ENCODE measurements at places on chromosomes 12 and 14.

DNA sequence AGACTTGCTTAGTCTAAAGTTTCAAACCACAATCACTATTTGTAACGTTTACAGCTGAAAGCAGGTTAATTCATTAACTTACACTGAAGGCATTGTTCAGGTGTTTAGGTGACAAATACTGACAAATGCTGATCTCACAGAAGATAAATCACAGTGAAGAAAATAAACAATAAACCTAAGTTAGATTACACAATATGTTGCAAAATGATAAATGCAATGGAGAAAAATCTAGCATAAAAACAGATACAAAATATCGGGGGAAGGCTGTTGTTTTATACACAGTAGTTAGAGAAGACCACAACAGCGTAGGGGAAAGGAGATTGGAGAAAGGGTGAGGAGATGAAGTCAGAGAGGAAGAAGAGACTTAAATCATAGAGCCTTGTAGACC lies 3.0 kb downstream of the SCAF11 start:
- peak; percentile 18 for DNase-seq

DNA sequence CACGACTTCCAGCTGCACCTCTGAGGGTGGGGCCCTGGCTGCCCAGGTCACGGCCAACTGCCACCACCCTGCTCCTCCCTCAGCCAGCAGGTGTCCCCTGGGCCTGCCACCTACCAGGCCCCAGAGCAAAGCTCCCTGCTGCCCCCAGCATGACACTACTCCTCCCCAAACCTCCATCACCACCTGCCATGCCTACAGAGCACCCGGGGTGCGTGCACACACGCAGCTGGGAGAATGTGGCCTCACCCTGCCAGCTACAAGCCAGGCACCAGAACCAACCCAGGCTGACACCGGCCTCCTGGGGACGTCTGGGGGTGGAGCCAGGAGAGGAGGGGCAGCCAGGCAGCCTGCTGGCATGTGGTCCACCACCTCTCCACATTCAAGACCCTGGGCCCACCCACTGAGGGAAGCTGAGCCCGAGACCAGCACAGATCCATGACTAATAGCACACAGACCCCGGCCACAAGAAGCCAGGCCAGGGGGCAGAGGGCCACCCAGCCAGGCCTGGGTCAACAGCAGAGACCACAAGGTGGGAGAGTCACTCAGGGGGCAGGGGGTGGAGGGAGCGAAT lies 3.4 kb downstream of the JAG2 start:
- no peak for DNase-seq

DNA sequence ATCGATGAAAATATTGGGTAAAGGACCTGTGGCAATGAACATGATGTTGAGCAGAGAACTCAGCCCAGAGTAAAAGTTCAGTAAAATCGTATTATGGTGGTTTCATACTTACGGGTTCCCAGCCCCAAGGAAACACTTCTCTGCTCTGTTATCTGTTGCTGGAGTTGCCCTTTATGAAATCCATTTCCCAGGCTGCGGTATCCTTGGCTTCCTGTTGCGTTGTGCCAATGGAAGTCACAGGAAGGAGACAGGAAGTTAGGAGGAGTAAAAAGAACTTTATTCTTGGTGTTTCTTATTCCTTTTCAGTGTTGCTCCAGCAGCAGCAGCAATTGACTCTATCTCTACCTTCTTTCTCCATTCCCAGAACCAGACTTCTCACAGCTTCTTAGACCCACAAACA lies 965.2 kb downstream of the VRK1 start:
- no peak for DNase-seq

DNA sequence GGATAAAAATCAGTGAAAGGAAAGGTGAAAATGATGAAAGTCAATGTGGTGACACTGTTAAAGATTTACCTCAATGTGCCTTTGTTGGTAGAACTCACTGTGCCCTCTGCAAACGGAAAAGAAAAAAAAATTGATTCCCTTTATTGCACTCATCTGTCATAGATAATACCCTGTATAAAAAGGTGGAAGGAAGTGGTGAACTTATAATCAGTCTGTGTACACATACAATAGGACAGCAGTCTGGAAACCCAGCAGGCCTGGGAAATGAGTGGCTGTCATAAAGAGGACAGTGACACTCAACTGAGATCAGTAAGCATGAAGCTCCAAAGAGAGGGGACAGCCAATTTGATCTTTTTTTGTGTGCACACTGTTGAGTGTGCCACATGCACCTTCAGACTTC lies 364.7 kb downstream of the NOVA1 start:
- DNase-seq: no peak

GRCh38 chr12:114013575-114014345 lies 47.6 kb upstream of the RBM19 start:
- no peak for DNase-seq

DNA sequence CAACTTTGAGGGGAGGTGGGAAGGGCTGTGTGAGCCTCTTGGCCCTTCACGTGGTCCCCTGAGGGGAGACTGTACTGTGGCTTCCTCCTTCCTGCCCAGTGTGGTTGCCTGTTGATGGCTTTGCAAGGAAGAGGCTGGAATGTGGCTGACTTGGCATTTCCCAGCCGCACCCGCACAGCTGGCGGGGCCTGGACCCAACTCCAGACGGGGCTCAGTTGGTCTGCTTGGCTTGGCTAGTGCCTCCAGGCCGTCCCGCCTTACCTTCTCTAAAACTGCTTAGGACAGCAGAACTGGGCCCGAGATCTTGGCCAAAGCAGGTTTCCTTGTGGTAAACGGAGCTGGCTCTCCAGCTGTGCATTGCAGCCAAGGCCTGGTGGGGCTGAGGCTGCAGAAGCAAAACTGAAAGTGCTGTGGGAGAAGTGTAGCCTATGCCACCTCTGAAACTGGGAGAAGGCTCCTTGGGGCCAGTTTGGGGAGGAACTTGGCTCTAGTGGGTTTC lies 139.5 kb downstream of the SMOC1 start:
- no peak for DNase-seq

GRCh38 chr14:101126731-101127130 lies 223.2 kb upstream of the RTL1 start:
- DNase-seq: no peak

GRCh38 chr12:53890081-53890480 lies 48.5 kb upstream of the HOXC13 start:
- no peak for DNase-seq

- DNase-seq: no peak
These were observed 288.5 kb downstream of the KSR2 start for GRCh38 chr12:117680312-117680711.

DNA sequence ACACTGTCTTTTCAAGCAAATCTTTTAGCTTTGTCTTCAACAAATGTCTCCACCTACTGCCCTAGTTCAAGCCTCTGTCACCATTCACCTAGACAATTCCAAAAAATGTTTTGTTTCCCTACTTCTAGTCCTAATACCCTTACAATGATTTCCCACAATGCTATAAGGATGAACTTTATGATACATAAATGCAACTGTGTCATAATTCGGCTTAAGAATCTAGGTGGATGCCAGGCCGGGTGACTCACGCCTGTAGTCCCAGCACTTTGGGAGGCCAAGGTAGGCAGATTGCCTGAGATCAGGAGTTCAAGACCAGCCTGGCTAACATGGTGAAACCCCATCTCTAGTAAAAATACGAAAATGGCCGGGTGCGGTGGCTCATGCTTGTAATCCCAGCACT lies 20.7 kb upstream of the CREBL2 start:
- no peak for DNase-seq

GRCh38 chr12:91172096-91172495 lies 10.5 kb downstream of the DCN start:
- no peak for DNase-seq

- no peak for DNase-seq
These were observed 614.8 kb downstream of the DIO2 start for GRCh38 chr14:79596551-79596950.

DNA sequence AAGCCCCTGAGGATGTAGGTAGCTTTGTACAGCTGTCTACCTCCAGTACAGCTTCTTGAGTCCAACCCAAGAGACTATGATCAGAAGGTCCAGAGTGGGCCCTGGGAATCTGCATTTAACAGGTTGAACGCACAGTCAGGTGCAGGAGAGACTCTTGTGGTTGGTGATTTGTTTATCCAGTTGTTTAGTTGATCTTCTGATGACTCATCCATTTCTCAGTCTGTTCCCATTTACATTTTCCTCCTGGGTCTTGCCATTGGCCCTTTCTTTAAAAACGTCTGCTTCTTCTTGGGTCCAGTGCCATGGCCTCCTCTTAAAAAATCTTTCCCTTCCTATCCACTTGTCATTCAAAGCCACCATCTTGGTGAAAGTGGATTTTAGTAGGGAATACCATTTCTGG lies 734.2 kb downstream of the MED13L start:
- DNase-seq: no peak

- DNase-seq: no peak
These were observed 100.9 kb downstream of the NCOR2 start for GRCh38 chr12:124466216-124467128.

GRCh38 chr12:92582893-92583292 lies 119.9 kb upstream of the PLEKHG7 start:
- DNase-seq: peak; percentile 39

- DNase-seq: no peak
These were observed 441.9 kb upstream of the MGAT4C start for GRCh38 chr12:86697916-86698640.

DNA sequence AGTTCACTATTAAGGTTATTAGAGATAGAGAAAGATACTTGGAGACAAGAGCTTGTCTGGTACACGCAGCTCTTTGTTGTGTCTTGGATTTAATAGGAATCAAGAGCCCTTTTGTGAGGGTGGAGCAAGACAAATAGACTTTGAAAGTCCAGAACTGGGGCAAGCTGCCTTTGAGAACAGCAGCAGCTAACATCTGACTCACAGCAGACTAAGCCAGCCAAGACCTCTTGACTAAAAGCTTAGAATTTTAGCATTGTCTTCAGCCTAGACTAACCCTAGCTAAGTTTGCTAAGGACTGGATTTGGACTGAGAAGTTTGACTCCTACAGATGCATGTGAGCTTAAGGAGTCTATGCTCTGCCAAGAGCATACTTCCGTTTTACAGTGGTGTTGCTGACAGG lies 201.9 kb upstream of the RBM19 start:
- no peak for DNase-seq

GRCh38 chr12:68530965-68531364 lies 79.7 kb upstream of the RAP1B start:
- no peak for DNase-seq

GRCh38 chr14:104908303-104908702 lies 16.4 kb upstream of the PLD4 start:
- no peak for DNase-seq

- DNase-seq: peak; percentile 99
These were observed 19.0 kb upstream of the GPRC5A start for GRCh38 chr12:12872139-12872933.

DNA sequence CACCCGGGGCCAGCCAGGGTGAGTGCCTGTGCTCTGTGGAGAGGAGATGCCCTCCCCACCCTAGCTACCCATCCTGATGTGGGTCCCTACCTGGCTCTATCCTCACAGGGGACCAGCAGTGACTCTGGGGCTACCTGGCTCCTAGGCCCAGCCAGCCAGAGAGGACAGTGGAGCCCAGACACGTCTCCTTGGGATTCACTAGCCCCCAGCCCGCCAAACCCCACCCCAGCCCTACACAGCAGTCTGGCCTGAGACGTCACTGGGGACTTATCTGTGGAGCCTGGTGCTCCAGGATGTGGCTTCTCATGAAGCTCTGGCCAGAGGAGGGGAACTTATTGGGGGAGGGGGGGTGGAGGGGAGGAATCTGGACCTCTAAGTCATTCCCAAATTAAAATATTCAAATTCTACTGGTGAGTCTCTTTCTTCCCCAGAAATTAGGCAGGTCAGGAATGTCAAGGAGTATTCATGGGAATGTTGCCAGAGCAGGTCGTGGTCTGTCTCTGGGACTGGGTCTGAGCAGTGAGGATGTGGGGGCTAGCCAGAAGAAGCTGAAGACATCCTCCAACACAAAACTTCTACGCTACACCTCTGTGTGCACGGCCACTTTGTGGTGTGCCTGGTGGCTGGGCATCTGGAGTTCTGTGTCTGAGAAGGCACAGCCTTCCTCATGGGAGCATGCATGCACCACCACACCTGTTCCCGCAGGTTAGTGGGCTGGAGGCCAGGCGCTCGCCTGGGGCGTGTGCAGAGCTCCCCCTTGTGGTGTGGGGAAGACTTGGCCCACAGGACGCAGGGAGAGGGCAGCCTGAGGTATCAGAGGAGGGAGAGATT lies 2.7 kb downstream of the CMTM5 start:
- peak; percentile 58 for DNase-seq

GRCh38 chr14:56112781-56113180 lies 5.4 kb upstream of the PELI2 start:
- DNase-seq: no peak

Data from bronchial epithelial cell (primary cell).